ENCODE measurements at places on chromosomes 4 and X. TPM values are rescaled to one million over a fixed set of nuclear protein-coding genes. Genes with fewer than 3 reads are reported as not detected.
A peak's percentile ranks its signal among the peaks of the same experiment; 100 is the strongest.

Gene TRPC5OS
- not detected for total RNA-seq

Gene CCSER1
- 0.73 TPM for total RNA-seq

DNA sequence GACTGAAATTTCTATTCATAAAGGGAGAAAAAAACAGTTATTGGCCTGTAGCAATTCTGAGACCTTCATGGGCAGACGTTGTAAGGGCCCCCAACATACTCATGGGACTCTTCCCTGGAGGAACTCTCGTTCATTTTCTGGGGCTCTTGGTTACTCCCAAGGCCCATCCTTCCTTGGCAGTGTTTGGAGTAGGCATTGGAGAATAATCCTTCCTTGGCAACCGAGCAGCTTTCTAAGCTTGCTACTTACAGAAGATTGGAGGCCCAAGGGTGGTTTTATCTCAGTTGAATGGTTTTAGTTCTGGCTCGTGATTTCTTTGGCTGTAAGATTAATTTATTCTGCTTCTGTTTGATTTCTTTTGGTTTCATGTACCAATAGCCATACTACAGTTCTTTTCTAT lies 50.4 kb downstream of the ALG13 start:
- H3K36me3 ChIP-seq = peaks cover 56% of the 10 kb centered on the region
- no peaks in the 10 kb centered on the region for H3K4me1 ChIP-seq

GRCh38 chr4:56406151-56406550 lies 18.9 kb upstream of the AASDH start:
- peaks cover 22% of the 10 kb centered on the region for H3K36me3 ChIP-seq
- no peak for DNase-seq

DNA sequence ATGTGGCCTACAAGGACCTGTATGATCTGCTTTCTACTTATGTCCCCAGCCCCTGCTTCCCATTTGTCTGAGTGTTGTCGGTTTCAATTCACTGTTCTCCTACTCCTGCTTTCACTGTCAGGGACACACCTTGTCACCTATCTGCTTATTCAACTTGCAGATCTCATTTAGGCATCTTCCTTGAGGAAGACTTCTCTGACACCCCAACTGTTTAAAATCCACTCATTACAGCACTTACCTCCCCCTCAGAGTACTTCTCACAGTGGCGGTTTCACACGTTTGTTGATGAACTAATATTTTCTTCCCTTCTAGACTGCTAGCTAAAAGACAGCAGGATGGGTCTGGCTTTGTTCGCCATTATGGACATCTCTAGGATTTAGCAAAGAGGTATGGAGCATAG lies 279.9 kb upstream of the TET2 start:
- no peak for DNase-seq
- H3K27me3 ChIP-seq = peaks cover 6% of the 10 kb centered on the region
- no peaks in the 10 kb centered on the region for H3K4me1 ChIP-seq
- H3K36me3 ChIP-seq = no peaks in the 10 kb centered on the region
- H3K4me3 ChIP-seq = no peak overlapping the region

GRCh38 chrX:69539437-69539836 lies 35.3 kb downstream of the NALF2 start:
- peaks cover 15% of the 10 kb centered on the region for H3K4me1 ChIP-seq
- H3K27ac ChIP-seq = peak overlapping the region; percentile 62
- peak; percentile 20 for DNase-seq
- H3K36me3 ChIP-seq = no peaks in the 10 kb centered on the region

DNA sequence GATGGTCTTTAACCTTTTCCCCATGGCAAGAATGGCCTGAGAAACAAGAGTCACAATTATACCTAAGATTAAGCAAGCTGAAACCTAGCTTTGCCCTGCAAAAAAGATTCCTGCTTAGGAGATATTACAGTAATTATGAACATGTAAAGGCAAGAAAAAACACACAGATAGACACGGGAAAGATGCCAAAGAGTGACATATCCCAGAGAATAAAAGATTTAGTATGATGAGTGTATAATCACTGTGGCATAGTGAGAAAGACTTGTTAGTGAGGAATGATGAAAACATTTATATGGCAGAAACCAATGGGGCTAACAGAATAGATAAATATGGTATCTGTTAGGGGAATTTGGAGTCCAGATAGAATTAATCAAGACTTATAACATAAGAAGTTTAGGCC lies 29.6 kb upstream of the TASL start:
- no peaks in the 10 kb centered on the region for H3K27me3 ChIP-seq
- no peak overlapping the region for H3K4me3 ChIP-seq
- H3K4me1 ChIP-seq = no peaks in the 10 kb centered on the region
- no peak overlapping the region for H3K27ac ChIP-seq

Gene MAGIX
- 2.0 TPM for total RNA-seq

GRCh38 chrX:14529290-14529989 lies at the start of gene GLRA2:
TSS of gene GLRA2 (plus strand) at chrX:14529536. CDS start at chrX:14530058, 522 bp downstream.
- no peak within 1 kb of the TSS for H3K27ac ChIP-seq
- no peaks in the 10 kb centered on the region for H3K36me3 ChIP-seq
- H3K27me3 ChIP-seq = peaks cover 2% of the 10 kb centered on the region

DNA sequence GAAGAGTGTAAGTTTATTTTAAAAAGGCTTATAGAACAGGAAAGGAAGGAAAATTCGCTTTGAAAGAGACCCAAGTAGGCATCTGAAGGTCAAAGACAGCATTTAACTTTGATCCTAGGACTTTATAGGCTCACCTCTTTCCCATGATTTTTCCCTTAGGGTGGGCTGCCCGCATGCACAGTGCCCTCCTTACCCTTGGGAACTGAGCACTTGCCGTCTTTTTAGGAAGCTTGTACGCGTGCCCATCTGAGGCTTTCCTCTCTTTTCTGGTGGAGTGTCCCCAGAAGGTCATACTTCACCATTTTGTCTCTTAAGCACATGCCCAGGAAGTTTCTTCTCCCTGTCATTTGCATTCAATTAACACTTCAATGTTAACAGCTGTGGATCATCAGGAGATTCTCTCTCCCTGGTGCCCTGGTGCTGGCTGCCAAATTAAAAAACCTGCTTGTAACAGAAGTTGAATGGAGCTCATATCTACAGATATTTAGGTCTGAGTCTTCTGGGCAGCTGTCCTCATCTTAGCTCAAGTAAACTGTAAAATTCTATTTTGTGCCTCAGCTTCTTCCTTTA lies 38.4 kb upstream of the IL9R start:
- no peak overlapping the region for H3K4me3 ChIP-seq
- no peak overlapping the region for H3K27ac ChIP-seq
- peaks cover 7% of the 10 kb centered on the region for H3K27me3 ChIP-seq
- H3K4me1 ChIP-seq = no peaks in the 10 kb centered on the region

- no peaks in the 10 kb centered on the region for H3K36me3 ChIP-seq
- no peaks in the 10 kb centered on the region for H3K27me3 ChIP-seq
- no peak overlapping the region for H3K4me3 ChIP-seq
- no peaks in the 10 kb centered on the region for H3K4me1 ChIP-seq
- H3K27ac ChIP-seq = no peak overlapping the region
These were observed 726.0 kb downstream of the GRID2 start for GRCh38 chr4:93029769-93030168.

DNA sequence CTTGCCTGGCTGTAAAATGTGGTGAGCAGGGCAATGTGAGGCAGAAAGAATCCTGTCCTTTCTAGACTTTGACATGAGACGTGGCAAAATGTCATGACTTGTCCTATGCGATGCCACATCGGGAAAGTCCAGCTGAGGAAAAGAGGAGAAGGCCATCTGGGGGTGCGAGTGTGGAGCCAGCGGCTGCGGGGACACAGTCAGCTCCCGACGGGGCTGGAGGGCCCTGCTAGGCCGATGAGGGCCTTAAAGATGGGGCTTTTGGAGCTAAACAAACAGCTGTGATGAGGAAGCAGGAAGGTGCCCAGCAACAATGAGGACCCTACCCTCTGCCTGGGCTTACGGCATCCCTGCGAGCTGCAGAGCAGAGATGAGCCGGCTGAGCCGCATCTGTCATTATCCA lies 7.7 kb downstream of the CPZ start:
- no peaks in the 10 kb centered on the region for H3K36me3 ChIP-seq
- H3K4me3 ChIP-seq = no peak overlapping the region
- peaks cover 14% of the 10 kb centered on the region for H3K4me1 ChIP-seq
- H3K27ac ChIP-seq = no peak overlapping the region

GRCh38 chr4:74772783-74773182 lies 21.5 kb downstream of the BTC start:
- H3K4me1 ChIP-seq = no peaks in the 10 kb centered on the region
- no peaks in the 10 kb centered on the region for H3K27me3 ChIP-seq
- H3K36me3 ChIP-seq = no peaks in the 10 kb centered on the region
- DNase-seq = no peak
- no peak overlapping the region for H3K27ac ChIP-seq
- H3K4me3 ChIP-seq = no peak overlapping the region

DNA sequence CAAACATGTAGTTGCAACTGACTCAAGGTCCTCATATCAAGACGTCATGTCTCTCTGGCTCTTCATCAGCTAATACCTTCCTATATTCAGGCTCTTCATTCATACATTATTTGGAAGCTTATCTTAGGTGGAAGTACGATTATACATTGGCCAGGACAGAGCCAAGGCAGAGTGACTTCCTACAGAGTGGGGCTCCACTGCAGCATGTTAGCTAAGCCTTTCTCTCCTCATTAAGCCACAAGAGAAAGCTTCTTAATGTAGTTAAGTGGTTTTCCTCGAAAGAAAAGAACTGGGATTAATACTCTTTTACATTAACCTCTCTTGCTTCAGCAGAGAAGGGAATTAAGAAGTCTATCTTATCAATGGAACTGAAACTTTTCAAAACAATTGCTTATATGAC lies 15.0 kb downstream of the C4orf33 start:
- H3K4me1 ChIP-seq = no peaks in the 10 kb centered on the region
- no peaks in the 10 kb centered on the region for H3K27me3 ChIP-seq
- H3K4me3 ChIP-seq = no peak overlapping the region
- no peak for DNase-seq
- peaks cover 23% of the 10 kb centered on the region for H3K36me3 ChIP-seq

Gene ITIH6
- not detected for total RNA-seq

DNA sequence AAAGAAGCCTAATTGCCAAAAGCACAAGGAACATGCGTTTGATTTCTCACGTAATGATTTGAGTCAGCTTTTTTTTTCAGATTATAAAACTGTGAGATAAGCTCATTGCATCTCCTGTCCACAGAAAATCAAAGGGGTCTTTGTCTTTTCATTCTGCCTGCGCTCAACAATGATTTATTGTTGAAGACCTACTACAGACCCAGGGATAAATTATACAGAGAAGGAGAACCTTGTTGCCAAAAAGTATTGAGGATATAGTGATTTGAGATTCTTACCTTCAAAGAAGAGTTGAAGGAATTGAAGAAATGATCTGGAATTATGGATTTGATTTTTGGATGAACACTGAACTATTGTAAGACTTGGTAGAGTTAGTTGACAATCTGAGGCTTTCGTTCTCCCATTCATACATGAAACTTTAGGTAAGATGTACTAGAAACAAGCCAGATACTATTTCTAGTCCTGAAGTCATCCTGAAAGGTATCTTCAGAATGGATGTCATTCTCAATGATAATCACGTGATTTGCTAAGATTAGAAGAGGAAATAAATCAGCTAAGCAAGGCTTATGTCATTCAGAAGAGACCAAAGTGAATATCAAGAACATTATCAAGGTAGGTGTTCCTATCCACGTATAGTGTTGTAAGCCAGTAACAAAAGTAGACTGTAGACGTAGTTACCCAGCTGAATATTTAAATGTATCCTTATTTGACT lies 71.1 kb upstream of the SCOC start:
- no peaks in the 10 kb centered on the region for H3K4me1 ChIP-seq
- peaks cover 7% of the 10 kb centered on the region for H3K27me3 ChIP-seq
- H3K27ac ChIP-seq = no peak overlapping the region
- H3K4me3 ChIP-seq = no peak overlapping the region
- no peaks in the 10 kb centered on the region for H3K36me3 ChIP-seq
- no peak for DNase-seq

- peaks cover 65% of the 10 kb centered on the region for H3K36me3 ChIP-seq
- H3K27ac ChIP-seq = no peak overlapping the region
- H3K27me3 ChIP-seq = no peaks in the 10 kb centered on the region
- no peak for DNase-seq
These were observed 35.5 kb downstream of the NCAPG start for GRCh38 chr4:17846266-17846665.

DNA sequence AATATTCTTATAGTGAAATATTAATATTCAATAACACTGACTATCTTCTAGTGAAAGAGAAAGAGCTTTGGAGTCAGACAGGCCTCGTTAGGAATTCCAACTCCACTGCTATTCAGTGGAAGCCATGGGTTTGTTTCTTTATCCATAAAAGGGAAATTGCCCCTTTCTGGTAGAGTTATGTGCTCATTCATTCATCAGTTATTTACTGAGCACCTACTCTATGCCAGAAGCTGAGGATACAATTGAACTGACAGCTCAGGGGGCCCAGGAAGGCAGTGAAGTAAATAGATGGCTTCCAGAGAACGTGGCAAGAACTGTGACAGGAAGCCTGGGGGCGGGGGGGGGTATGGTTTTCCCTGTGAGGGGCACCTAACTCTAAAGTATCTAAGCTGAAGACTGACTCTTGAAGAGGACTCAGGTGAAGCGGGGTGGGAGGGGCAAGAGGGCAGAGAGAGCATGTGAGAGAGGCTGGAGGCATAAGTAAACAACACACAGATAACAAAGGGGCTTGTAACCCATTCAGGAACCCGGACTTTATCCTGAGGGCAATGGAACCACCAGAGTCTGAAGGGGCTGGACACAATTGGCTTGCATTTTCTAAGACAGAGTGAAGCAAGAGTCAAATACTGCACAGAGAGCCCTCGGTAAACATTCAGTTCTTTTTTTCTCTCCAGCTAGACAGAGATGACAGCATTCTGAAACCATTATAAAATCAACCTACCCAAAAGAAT lies 20.3 kb downstream of the ANXA5 start:
- no peak overlapping the region for H3K4me3 ChIP-seq
- H3K4me1 ChIP-seq = no peaks in the 10 kb centered on the region
- peaks cover 61% of the 10 kb centered on the region for H3K36me3 ChIP-seq
- no peaks in the 10 kb centered on the region for H3K27me3 ChIP-seq
- H3K27ac ChIP-seq = no peak overlapping the region
- no peak for DNase-seq

DNA sequence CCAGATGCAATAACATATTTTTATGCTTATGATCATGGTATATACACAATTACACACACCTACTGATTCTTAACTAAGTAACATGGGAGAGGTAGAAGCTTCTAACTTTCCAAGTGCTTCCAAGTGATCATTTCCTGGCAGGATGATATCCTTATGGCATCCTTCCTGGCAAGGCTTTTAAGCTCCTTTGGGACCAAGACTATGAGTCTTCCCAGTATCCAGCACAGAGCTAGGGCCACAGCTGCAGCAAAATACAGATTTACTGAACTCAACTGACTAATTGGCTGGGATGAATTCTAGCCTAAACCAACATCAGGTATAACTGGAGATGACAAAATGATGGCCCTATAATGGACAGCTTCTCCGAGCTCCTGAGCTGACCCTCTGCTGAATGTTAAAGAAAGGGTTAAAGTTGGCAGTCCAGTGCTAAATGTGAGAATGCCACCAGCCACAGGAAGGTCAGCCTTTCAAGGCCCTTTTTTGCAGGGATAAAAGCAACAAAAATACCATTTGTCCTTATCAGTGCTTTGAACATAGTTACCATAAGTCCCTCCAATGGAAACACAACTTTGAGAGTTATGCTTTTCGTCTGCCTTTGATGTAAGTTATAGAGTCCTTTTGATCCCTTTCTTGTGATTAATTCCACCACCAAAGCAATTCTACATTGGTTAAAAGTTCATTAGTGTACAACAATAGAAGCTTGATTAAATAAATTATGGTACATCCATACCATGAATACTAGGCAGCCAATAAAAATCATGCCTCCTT lies 73.4 kb downstream of the MGST2 start:
- no peak for DNase-seq
- H3K4me1 ChIP-seq = peaks cover 12% of the 10 kb centered on the region
- no peak overlapping the region for H3K4me3 ChIP-seq
- no peaks in the 10 kb centered on the region for H3K36me3 ChIP-seq
- H3K27me3 ChIP-seq = peaks cover 38% of the 10 kb centered on the region

All from activated CD4-positive, alpha-beta memory T cell treated with anti-CD3 and anti-CD28 coated beads, Interleukin-2, amount 10 ng/mL, durations not matched to agents 7 days and 5 days (primary cell).